ENCODE measurements at places on chromosomes 11 and 22.

GRCh38 chr11:37804666-37805065, 1206.6 kb upstream of the RAG2 start:
- no peak overlapping the region for H3K4me3 ChIP-seq
- no peaks in the 10 kb centered on the region for H3K4me1 ChIP-seq
- H3K36me3 ChIP-seq: no peaks in the 10 kb centered on the region
- no peaks in the 10 kb centered on the region for H3K27me3 ChIP-seq
- DNase-seq: no peak
- H3K27ac ChIP-seq: no peak overlapping the region

DNA sequence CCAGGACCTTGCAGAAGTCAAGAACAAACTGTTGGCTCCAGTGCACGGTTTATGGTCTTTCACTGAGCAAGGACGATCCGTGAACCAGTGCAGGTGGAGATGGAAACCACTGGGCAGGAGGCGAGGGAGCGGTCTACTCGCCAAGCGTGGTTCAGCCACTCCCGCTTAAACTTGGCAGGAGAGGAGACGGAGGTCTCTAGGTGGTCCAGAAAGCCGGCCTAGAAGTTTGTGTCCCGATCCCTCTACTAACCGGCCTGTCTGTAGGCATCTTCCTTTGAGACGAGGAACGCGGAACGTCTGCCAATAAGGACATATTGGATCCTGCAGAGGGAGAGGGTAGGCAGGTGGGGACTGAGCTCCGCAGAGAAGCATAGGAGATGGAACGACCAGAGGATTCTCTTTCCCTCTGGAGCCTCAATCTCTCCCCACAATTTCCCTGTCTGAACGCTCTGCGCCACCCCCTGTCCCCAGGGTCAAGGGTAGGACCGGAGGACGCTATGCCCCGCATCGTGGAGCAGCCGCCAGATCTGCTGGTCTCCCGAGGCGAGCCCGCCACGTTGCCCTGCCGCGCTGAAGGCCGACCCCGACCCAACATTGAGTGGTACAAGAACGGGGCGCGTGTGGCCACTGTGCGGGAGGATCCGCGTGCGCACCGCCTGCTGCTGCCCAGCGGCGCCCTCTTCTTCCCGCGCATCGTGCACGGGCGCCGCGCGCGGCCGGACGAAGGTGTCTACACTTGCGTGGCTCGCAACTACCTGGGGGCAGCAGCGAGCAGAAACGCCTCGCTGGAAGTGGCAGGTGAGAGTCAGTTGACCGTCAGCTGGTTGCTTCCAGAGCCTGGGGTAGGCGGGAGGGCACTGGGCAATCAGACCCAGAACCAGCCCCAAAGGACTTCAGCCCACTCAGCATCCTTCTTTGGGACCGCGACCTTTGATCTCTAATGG, 3.4 kb downstream of the ROBO3 start:
- no peak overlapping the region for H3K4me3 ChIP-seq
- H3K4me1 ChIP-seq: peaks cover 27% of the 10 kb centered on the region
- no peaks in the 10 kb centered on the region for H3K36me3 ChIP-seq
- peaks cover 85% of the 10 kb centered on the region for H3K27me3 ChIP-seq
- no peak for DNase-seq
- no peak overlapping the region for H3K27ac ChIP-seq

DNA sequence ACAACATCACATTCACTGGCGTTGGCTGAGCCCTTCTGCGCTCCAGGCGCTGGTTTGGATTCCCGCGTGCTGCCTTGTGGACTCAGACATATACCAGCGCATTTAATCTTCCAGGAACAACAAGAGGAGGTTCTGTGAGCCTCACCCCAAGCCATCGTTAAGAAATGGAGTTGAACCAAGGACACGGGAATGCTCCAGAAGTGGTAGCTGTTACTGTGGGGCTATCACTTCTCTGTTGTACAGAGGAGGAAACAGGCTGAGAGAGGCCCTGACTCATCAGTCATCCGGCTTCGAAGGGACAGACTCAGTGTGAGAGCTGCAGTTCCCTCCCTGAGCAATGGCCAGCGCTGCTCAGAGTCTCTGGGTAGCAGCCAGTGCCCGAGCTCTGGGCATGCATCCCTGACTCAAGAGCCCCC, 291.3 kb downstream of the TBC1D22A start:
- no peak overlapping the region for H3K4me3 ChIP-seq
- no peak overlapping the region for H3K27ac ChIP-seq
- DNase-seq: no peak
- no peaks in the 10 kb centered on the region for H3K27me3 ChIP-seq
- no peaks in the 10 kb centered on the region for H3K4me1 ChIP-seq
- H3K36me3 ChIP-seq: no peaks in the 10 kb centered on the region

GRCh38 chr11:122721964-122722266, 66.4 kb downstream of the UBASH3B start:
- no peaks in the 10 kb centered on the region for H3K27me3 ChIP-seq
- no peaks in the 10 kb centered on the region for H3K36me3 ChIP-seq
- no peak overlapping the region for H3K27ac ChIP-seq
- no peaks in the 10 kb centered on the region for H3K4me1 ChIP-seq

- H3K4me1 ChIP-seq: peaks cover 10% of the 10 kb centered on the region
- H3K36me3 ChIP-seq: no peaks in the 10 kb centered on the region
- H3K4me3 ChIP-seq: no peak overlapping the region
- no peaks in the 10 kb centered on the region for H3K27me3 ChIP-seq
- no peak overlapping the region for H3K27ac ChIP-seq
Observed at GRCh38 chr11:96254854-96255253, 88.1 kb downstream of the MAML2 start.

GRCh38 chr22:32203181-32204039, 1.5 kb downstream of the RFPL2 start:
- no peak overlapping the region for H3K27ac ChIP-seq
- no peaks in the 10 kb centered on the region for H3K36me3 ChIP-seq
- H3K4me1 ChIP-seq: no peaks in the 10 kb centered on the region

GRCh38 chr11:83044958-83045712, 26.6 kb downstream of the RAB30 start:
- peak overlapping the region; percentile 58 for H3K27ac ChIP-seq
- peaks cover 28% of the 10 kb centered on the region for H3K4me1 ChIP-seq
- no peaks in the 10 kb centered on the region for H3K36me3 ChIP-seq
- H3K4me3 ChIP-seq: peak overlapping the region; percentile 8
- no peaks in the 10 kb centered on the region for H3K27me3 ChIP-seq

- no peaks in the 10 kb centered on the region for H3K36me3 ChIP-seq
- DNase-seq: no peak
- no peak overlapping the region for H3K4me3 ChIP-seq
- H3K27me3 ChIP-seq: no peaks in the 10 kb centered on the region
Observed at GRCh38 chr22:45574069-45574703, 71.5 kb downstream of the FBLN1 start.

DNA sequence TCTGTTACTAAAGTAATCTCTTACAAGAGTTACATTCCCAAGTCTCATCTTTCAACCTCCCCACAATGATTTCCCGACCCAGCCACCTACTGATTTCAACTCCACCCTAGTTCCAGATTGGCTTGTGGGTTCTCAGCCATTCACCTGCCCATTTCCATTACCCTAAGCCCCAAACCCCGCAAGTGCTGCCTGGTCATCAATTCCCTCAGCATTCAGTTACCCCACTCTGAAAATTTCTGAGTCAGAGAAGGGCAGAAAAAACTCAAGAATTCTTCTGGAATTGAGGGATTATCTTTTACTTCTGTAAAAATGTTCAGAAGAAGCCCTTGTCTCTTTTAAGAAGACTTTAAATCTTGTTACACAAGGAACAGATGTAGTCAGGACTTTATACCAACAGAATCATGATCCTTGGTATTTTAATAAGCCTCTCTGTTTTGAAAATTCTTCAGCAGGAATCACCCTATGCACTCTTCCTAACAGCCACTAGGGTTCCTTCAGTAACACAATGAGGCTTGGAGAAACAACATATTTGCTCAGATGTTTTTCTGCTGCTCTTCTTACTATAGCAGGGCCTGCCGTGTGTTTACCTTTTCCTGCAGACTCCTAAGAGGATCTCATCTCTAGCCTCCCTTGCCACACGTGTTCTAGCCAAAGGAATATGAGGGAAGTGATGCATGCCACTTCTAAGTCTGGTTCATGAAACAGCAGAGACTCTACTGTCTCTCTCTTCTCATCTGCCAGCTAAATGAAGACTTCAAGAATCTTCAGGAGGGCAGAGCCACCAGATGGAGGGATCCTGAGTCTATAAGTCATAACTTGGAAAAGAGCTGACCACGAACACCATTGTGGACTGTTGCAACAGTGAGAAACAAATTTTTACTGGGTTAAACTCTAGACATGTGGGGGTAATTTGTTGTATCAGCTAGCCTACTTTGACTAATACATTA, 29.3 kb upstream of the PAMR1 start:
- no peak overlapping the region for H3K27ac ChIP-seq
- no peak for DNase-seq
- H3K4me3 ChIP-seq: no peak overlapping the region

- no peaks in the 10 kb centered on the region for H3K36me3 ChIP-seq
- H3K4me3 ChIP-seq: no peak overlapping the region
- H3K4me1 ChIP-seq: no peaks in the 10 kb centered on the region
- peaks cover 17% of the 10 kb centered on the region for H3K27me3 ChIP-seq
- no peak overlapping the region for H3K27ac ChIP-seq
Observed at GRCh38 chr11:134573857-134574256, 161.8 kb upstream of the B3GAT1 start.

- no peak overlapping the region for H3K27ac ChIP-seq
- no peak for DNase-seq
- no peaks in the 10 kb centered on the region for H3K27me3 ChIP-seq
- H3K4me3 ChIP-seq: no peak overlapping the region
- H3K36me3 ChIP-seq: no peaks in the 10 kb centered on the region
Observed at GRCh38 chr22:38824585-38824984, 19.2 kb downstream of the NPTXR start.

DNA sequence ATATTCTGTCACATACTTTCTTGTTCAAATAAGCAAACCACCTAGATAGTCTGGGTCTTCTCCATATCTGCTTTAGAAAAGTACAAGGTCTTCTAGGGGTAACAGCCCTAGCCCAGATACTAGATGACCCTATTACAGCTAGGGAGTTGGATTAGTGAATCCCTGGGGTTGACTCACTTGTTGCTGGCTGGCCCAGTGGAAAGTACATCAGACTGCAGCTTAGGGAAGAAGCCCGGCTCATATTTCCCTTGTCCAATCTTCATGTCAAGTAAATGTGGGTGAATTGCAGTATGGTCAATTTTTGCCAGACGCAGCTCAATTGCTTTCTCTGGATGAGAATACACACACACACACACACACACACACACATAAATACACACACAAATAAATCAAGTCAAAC, 79.1 kb upstream of the SCUBE2 start:
- no peak overlapping the region for H3K4me3 ChIP-seq
- peaks cover 9% of the 10 kb centered on the region for H3K36me3 ChIP-seq
- no peak overlapping the region for H3K27ac ChIP-seq
- no peaks in the 10 kb centered on the region for H3K27me3 ChIP-seq
- no peak for DNase-seq

GRCh38 chr22:38259370-38259769, 13.4 kb downstream of the TMEM184B start:
- 0 out of 2 replicates have a peak, but pooled peaks cover 3% of the 10 kb centered on the region for H3K4me1 ChIP-seq
- H3K4me3 ChIP-seq: no peak overlapping the region
- no peak overlapping the region for H3K27ac ChIP-seq
- no peak for DNase-seq

DNA sequence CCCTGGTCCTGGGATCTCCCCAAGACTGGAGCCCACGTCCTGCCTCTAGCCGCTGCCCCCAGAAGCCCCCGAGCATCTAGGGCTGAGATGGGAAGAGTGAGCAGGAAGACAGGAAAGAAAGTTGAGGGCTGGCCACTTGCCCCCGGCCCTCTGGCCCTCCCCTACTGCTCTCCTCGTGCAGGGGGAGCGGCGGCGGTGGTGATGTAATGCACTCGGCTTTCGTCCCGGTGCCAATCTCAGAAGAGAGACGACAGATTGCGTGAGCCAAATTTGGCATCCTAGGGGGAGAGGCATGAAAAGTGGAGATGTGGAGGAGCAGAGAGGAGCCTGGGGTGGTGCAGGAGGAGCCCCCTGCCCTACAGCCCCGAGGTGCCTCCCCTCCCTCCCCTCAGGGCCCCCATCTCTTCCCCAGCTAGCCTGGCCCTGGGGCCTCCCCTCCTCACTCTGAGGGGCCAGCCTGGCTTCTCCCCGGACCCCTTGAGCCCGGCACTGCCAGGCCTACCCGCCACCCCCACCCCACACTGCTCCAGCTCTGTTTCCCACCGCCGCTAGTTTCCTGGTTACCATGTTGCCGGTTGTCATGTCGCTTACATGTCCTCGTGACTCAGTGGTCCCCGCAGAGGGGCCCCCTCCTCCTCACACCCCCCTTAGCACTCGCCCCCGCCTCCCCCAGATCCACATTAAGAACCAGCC, 2.5 kb downstream of the KCNJ4 start:
- H3K4me1 ChIP-seq: no peaks in the 10 kb centered on the region
- no peaks in the 10 kb centered on the region for H3K36me3 ChIP-seq
- H3K27me3 ChIP-seq: no peaks in the 10 kb centered on the region

DNA sequence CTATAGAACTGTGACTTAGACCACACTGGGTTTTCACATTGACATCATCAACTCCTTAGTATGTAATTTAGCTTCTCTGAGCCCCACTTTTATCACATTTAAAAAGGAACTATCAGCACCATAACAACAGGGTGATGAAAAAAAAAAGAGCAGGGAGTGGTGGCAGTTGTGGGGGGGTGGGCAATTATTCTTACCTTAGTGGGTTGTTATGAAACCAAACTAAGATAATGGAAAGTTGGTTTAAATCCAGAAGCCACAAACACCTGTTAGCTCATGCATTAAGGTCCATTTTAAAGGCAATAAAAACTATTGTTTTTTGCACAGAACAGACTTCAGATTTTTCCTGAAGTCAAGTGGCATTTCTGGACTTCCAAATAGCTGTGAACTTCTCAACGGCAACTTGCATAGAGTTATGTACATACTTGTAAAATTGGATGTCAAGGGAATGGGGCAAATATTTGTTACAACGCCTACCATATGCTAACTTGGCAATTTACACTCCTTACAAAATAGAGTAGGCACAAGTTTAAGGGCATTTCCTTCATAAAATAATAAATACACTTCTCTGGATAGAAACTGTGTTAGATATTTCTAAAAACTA, 793.6 kb downstream of the DLG2 start:
- no peaks in the 10 kb centered on the region for H3K4me1 ChIP-seq
- no peaks in the 10 kb centered on the region for H3K27me3 ChIP-seq
- no peaks in the 10 kb centered on the region for H3K36me3 ChIP-seq
- no peak overlapping the region for H3K4me3 ChIP-seq

- peaks cover 16% of the 10 kb centered on the region for H3K27me3 ChIP-seq
- H3K4me1 ChIP-seq: no peaks in the 10 kb centered on the region
- H3K4me3 ChIP-seq: no peak overlapping the region
- H3K36me3 ChIP-seq: no peaks in the 10 kb centered on the region
Observed at GRCh38 chr11:133038850-133039249, 493.5 kb downstream of the OPCML start.

DNA sequence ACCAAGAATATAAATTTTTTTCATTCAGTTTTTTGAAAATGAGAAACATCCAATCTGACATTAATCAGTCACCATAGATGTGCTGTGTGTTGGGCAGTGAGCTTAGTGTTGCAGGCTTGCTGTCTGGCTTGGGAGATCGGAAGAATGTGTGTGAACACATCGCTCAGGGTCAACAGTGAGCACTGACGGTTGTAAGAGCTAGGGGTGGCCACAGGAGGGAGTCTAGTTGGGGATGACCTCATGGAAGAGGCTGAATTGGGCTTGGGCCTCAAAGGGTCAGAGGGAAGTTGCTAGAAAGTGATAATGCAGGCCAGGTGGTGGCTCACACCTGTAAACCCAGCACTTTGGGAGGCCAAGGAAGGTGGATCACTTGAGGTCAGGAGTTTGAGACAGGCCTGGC, 375.4 kb downstream of the DDX10 start:
- no peak for DNase-seq
- H3K4me3 ChIP-seq: no peak overlapping the region
- no peaks in the 10 kb centered on the region for H3K36me3 ChIP-seq
- H3K27ac ChIP-seq: no peak overlapping the region

GRCh38 chr11:96222102-96222501, 120.9 kb downstream of the MAML2 start:
- no peaks in the 10 kb centered on the region for H3K27me3 ChIP-seq
- H3K27ac ChIP-seq: no peak overlapping the region
- H3K4me1 ChIP-seq: no peaks in the 10 kb centered on the region
- no peaks in the 10 kb centered on the region for H3K36me3 ChIP-seq
- no peak overlapping the region for H3K4me3 ChIP-seq
